ENCODE measurements at places on chromosomes 7 and 10. TPM values are rescaled to one million over a fixed set of nuclear protein-coding genes. Genes with fewer than 3 reads are reported as not detected.

GRCh38 chr7:116953906-116954838, 871 bp downstream of the ST7 start:
- DNase-seq, result peak; percentile 57

GRCh38 chr7:7108931-7109330, 73.4 kb upstream of the C1GALT1 start:
- DNase-seq, result no peak

GRCh38 chr7:15628876-15629275, 57.6 kb downstream of the MEOX2 start:
- no peak for DNase-seq

DNA sequence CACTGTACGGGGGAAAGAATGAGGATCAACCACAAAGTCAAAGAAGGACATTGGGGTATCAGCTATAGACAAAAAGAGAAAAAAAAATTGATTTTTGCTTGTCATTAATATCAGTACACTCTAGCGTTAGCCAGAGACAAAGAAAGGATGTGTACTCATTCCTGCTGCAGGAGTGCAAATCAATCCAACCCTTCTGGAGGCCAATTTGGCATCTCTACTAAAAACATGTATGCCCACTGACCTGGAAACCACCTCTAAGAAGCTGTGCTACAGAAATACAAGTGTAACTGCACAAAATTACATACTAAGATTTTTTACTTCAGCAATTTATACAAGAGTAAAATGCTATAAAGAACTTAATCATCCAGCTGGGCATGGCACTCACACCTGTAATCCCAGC, 13.6 kb downstream of the NSMCE4A start:
- DNase-seq, result no peak

RBP3 gene
- total RNA-seq, result not detected

GRCh38 chr7:27154901-27155815, 1.3 kb downstream of the HOXA7 start:
- DNase-seq, result peak; percentile 57

PROSER2 gene
- 16.9 TPM for total RNA-seq

GRCh38 chr10:69172241-69172982, 7.6 kb upstream of the SUPV3L1 start:
- no peak for DNase-seq

GRCh38 chr7:18698258-18698734, 202.7 kb downstream of the HDAC9 start:
- no peak for DNase-seq

GRCh38 chr7:112152186-112152585, 54.0 kb downstream of the DOCK4 start:
- DNase-seq, result no peak

CELF2 gene
- total RNA-seq, result 27.2 TPM

- no peak for DNase-seq
These were observed 284.5 kb downstream of the PTPRN2 start for GRCh38 chr7:158303121-158303520.

GRCh38 chr10:3758491-3758970, 26.5 kb downstream of the KLF6 start:
- DNase-seq, result no peak

GRCh38 chr7:17523813-17524739, 225.6 kb downstream of the AHR start:
- DNase-seq, result no peak

GRCh38 chr7:37673523-37673922, 10.0 kb upstream of the GPR141 start:
- DNase-seq, result no peak

FAM13C gene
- total RNA-seq, result 6.8 TPM

PHKG1 gene
- total RNA-seq, result 2.6 TPM

DNA sequence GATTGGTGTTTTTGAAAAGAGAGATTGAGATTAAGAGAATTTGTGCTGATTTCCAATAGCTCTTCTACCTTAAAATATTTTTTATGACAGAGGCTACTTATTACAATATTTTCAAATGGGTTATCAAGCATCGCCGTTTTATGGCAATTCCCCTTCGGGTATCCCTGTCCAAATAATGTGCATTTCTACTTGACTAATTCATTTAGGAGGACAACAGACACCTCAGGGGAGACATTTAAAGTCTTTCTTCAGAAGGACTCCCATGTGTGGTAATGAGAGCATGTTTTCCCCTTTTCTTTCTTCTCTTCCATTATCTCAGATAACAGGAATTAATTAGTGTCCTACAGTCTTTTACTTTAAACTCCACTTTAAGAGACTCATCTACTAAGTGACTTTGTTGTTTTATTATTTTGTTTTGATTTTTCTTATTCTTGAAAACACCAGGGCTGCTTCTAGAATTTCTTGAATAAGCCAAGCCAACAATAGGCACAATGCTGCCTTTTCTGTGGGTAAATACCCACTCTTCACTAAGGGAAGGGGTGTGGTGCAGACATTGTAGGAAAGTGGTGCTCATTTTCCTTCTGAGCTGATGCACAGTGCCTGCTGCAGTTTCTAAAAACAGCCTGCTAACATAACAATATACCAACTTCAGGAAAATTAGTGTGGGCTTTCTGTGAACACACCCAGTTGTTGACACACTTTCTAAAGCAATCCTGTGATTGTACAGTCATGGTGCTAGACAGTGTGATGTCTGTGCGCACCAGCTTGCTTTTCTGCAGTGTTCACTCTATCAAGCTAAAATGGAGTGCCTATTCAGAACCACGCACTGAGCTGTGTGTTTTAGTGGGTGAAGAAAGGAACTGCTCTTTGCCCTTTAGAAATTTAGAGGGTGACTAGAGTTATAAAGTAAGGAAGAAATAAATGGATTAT, 597.7 kb downstream of the NRG3 start:
- DNase-seq, result no peak

- no peak for DNase-seq
These were observed 69.4 kb downstream of the ARMH3 start for GRCh38 chr10:101986624-101986971.

GDF2 gene
- total RNA-seq, result not detected

GRCh38 chr7:16644636-16645592, 640 bp downstream of the ANKMY2 start:
- DNase-seq, result peak; percentile 50

DNA sequence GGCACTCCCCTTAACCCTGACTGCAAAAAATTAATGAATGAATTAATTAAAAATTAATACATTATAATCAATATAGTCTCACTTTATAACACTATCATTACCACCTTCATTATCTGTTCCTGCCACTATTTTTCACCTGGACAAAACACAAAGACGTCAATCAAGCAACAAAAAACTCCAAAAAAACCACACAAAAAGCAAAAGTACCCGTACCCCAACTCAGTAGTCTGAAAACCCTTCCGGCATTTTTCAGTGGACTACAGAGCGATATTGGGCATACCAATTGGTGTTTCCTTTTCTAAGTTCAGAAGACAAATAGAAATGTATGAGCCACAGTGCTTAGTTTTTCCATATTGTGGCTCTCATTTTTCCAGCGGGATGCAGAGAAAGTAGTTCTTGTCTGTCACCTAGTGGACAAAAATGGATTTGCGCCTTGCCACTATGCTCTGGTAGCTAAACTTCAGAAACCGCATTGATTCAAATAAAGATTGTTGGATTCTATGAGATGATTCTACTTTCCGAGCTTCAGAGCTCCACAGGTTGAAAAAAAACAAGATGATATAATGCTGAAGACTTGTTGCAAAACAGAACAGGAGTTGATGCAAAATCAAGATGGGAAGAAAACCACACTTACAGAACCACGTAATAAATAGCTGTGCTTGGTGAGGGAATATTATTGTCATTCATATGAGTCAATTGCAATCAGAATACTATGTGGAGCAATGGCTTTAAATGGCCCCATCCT, 50.6 kb upstream of the ITGB1 start:
- DNase-seq, result peak; percentile 66

GRCh38 chr10:130844310-130844709, 467.2 kb downstream of the TCERG1L start:
- no peak for DNase-seq

DNA sequence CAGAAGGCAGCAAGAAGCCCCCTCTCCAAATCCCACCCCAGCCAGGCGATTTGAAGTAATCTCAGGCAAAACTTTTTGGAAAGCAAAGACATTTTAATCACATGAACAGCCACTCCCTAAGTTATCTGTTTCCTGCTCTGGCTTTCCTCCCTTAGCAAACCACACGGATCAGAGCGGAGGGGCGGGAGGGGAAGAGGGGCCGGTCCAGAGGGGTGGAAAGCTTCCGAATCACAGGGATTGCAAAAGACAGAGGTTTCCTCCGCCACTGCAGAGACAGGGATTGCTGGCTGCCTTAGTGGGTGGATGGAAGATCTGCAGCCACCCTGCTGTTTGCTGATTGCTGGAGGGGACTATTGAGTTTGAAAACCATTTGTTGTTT, 41.2 kb downstream of the ZCCHC24 start:
- no peak for DNase-seq

DNA sequence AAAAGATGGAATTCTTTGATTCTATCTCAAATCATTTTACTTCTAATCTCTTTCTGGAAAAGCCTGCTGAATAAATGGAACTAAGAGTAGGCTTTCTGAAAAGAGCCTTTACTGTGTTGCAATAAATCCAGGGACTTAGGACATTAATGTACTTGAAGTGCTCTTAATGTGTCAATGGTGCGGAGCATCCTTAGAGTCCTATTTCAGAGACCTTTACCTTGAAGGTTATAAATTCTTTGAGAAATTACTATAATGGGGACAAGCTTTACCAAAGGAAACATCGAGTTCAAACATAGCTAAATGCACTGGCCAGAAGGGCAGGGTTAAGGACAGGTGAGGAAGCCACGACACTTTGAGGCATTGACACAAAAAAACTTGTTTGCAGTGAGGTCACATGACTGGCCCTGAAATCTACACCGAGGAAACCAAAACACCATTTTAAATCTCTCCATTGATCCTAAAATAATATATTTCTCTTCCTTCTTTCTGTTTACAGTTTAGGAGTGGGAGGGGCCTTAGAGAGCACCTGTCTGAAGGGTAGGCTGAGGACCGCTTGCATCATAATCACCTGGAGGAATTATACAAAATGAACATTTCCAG, 48.1 kb upstream of the EXOC6 start:
- no peak for DNase-seq

GRCh38 chr7:94397722-94398121, 3.0 kb downstream of the COL1A2 start:
- DNase-seq, result no peak

SLC13A1 gene
- not detected for total RNA-seq

DNA sequence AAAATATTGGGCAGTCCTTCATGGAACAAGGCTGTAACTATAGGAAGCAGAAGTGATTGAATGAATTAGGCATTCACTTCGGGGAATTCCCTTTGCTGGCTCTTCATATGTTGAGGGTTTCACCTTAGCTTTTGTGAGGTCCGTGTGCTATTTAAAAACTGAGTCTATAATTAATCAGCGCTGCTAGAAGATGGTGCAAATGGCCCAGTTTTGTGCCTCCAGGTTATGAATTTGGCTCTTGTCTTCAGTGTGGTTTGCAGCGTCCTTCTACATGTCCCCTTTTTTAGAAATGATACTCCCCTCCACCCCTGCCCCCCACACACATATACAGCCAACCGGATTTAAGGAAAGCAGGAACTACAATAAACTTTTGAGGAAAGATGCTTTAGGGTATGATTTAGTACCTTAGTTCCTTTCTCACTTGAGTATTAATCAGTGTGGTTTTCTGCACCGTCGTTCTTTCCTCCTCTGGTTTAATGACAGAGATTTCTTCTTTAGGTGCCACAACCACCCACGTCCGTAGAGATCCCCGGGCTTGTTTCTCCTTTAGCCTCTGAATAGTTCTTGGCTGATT, 110.6 kb upstream of the SAMD8 start:
- no peak for DNase-seq

FZD8 gene
- 14.5 TPM for total RNA-seq

- DNase-seq, result no peak
These were observed 817.5 kb downstream of the NXPH1 start for GRCh38 chr7:9250876-9251275.

DNA sequence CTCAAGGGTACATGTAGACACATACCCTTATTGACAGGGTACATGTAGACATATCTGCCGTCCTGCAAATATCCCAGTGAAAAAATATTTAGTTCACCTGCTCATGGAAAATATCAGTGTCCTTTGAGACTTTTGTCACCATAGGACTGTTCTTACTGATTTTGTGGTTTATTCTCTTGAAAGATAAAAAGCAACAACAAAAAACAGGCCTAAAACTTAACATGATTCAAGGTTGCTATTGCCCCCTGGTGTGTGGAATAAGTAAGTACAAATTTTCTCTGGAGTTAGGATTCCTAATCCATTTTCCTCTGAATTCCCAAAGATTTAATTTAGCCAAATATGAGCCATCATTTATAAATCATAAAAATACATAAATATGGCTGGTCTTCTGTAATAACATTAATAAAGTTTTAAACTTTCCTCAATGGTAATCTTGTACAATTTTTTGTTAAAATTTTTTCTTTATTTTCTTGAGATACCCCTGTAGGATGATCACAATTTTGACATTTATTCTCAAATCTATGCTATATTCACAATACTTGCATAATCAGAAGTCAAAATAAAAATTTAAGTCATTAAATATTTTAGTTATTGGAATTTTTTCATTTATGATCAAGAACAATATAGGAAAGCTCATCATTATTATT, 741.4 kb upstream of the POT1 start:
- no peak for DNase-seq

CPN1 gene
- not detected for total RNA-seq

DNA sequence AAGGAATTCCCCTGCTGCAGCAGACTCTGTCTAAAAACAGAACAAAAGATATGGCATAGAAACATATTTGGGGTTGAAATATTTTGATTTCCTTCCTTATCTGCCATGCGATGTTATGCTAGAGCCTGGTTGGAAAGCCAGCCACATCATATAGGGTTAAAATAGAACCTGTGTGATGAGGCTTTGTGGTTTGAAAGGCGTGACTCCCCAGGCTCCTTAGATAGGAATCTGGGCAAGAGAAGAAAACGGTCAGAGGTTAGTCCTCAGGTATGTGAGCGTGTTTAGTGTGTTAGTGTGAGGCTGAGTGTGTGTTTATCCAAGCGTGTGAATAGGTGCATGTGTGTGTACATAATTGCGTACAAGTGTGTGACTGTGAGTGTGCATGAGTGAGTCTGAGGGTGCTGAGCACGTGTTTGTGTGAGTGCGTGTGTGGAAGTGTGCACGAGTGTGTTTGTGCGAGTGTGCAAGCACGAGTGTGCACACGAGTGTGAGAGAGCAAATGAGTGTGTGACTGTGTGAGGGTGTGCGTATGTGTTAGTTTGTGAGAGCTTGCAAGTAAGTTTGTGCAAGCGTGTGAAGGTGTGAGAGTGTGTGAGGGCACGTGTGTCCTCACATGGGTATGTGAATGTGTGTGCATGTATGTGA, 79.9 kb downstream of the COL26A1 start:
- no peak for DNase-seq

GRCh38 chr10:71538608-71539260, 142.0 kb downstream of the CDH23 start:
- DNase-seq, result no peak

GPER1 gene
- total RNA-seq, result 2.4 TPM

DNA sequence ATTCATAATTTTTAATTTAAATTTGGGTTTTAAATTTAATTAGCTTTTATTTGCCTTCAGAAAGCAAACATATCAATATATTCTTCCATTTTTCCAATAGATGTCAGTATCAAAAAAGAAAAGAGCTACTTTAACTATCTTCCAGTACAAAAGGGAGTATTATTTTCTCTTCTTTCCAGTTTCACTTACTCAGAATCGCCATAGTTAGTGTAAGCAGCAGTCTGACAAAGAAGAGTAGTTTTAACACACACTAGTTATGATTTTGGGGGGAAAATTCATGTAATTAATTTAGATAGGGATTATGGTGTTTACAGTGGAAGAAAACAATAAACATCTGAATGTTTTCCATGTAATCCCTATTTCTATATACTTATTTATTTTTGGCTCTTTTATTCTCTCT, 272.6 kb upstream of the DGKB start:
- DNase-seq, result no peak

SPDYE8 gene
- not detected for total RNA-seq

- no peak for DNase-seq
These were observed 290.5 kb downstream of the USP6NL start for GRCh38 chr10:11320809-11321520.

CLRN3 gene
- not detected for total RNA-seq
